ENCODE measurements at places on chromosomes 2 and 18.

- no peak for DNase-seq
Observed at GRCh38 chr2:7115364-7115763, 198.2 kb downstream of the RNF144A start.

- peak; percentile 62 for DNase-seq
Observed at GRCh38 chr2:112692495-112692911, 28.3 kb upstream of the NT5DC4 start.

DNA sequence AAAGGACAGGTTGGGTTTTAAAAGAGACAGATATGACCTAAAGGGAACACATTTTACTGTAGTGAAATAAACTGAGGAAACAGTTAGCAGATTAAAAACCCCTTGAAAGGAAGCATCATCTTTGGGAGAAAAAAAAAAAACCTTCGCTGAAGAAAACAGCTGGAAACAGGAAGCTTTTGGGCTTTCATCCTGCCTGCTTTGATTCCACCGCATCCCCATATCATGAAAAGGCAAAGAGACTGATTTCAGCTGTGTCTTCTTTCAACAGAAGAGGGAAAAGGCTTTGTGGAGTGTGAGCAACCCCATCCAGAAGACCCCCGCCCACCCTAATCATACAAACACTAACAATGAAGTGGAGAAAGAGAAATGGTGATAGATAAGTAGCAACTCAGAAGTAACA lies 86.4 kb downstream of the TCF4 start:
- DNase-seq, result no peak

- DNase-seq, result no peak
Observed at GRCh38 chr18:27135504-27136207, 49.5 kb downstream of the CHST9 start.

DNA sequence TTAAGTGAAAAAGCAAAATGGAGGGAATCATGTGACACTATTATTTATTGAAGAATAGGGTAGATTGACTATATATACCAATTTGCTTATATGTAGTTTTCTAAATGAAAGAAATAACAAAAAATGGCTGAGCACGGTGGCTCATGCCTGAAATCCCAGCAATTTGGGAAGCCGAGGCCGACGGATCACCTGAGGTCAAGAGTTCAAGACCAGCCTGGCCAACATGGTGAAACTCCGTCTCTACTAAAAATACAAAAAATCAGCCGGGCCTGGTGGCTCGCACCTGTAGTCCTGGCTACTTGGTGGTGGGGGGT lies 59.3 kb upstream of the MYCN start:
- DNase-seq, result no peak

GRCh38 chr18:50189160-50189559 lies 5.8 kb downstream of the MYO5B start:
- DNase-seq, result no peak

DNA sequence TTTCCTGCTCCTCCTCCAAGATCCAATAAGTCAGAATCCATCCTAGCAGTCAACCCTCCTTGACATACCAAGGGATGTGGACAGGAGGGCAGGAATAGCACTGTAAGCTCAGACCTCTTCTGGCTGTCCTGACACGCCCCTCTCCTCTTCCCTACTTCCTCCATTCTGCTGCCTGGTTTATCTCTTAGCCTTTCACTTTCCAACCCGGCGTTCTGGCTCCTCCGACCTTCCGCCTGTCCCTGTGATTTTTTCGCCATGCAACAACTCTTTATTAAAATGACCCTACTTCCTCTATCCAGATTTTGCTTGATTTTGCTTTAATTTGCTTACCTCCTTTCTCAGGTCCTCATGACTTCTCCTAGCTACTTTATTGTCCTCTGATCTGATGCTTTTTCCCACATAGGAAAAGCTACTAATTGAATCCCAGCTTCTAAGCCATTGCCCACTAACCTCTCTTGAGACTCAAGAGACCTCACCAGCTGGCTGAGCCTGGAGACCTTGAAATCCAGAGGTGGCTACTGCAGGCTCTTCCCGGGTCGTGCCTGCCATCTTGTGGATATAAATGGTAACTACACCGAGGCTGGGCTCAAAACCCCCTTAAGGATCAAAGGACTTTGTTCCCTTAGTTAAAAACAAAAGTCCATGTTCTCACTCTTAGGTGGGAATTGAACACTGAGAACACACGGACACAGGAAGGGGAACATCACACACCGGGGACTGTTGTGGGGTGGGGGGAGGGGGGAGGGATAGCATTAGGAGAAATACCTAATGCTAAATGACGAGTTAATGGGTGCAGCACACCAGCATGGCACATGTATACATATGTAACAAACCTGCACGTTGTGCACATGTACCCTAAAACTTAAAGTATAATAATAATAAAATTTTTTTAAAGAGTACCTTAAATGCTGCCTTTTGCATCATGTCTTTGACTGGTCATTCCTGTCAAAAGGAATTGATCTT lies 139.4 kb downstream of the AKAIN1 start:
- DNase-seq, result peak; percentile 17

GRCh38 chr2:85529809-85530208 lies 9.2 kb upstream of the MAT2A start:
- no peak for DNase-seq

DNA sequence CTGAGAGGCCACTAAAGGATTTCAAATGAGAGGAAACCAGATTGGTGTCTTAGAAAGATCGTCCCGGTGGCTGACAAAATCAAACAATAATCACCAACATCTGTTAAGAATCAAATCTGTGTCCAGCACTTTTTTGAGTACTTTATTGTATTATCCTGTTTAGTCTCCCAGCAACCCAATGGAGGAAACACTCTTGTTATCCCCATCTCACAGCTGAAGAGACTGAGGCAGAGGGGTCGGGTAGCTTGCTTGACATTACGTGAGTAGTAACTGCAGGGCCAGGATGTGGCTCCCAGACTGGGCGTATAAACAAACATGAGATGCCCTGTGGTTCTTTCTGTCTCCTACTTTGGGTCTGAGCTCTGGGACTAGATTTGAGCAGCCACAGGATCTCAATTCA lies 76.0 kb downstream of the KLHL29 start:
- no peak for DNase-seq

DNA sequence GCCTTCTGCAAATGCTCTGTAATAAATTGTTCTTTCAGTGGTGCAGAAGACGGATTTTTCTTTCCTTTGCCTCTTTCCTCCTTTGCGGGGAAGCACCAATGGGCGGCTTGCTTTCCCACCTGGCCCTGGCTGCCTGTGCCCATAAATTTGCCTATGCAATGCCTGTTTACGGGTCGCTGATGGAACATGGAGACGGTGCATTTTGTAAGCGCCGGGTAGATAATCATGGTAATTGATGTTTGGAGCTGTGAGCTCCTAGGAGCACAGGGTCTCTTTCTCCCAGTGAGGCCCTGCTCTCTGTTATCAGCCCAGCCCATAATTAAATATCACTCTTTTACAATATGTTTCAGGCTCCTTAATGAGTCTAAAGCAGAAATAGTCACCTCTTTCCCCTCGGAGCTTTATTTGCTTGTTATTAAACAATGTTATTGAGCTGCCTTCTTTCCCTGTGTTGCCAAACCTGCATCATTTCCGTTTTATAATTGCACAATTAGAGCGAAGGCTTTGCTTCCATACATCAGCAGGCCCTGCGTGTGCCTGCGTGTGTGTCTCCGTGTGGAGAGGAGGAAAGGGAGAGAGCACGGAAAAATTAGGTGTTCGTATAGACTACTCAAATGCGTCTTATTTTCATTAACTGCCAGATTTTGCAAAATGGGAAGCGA lies 437.4 kb upstream of the POU3F3 start:
- DNase-seq, result no peak

DNA sequence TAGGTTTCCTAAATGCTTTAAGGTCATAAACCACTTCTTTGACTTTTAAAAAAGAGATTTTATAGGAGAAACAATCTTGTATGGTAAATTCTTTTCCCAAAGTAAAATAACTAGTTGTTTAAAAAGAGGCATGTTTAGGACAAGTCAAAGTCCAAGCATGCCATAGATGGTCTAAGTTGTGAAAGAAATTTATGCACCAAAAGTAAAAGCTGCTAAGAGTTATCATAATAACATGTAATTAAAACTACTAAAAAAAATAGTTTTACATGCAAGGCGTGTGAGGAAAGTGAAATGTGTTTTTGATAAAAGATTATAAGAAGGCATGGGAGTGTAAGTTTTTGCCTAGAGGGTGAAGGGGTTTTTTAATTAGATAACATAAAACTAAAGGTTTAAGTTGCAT lies 22.5 kb downstream of the FAM210A start:
- no peak for DNase-seq

DNA sequence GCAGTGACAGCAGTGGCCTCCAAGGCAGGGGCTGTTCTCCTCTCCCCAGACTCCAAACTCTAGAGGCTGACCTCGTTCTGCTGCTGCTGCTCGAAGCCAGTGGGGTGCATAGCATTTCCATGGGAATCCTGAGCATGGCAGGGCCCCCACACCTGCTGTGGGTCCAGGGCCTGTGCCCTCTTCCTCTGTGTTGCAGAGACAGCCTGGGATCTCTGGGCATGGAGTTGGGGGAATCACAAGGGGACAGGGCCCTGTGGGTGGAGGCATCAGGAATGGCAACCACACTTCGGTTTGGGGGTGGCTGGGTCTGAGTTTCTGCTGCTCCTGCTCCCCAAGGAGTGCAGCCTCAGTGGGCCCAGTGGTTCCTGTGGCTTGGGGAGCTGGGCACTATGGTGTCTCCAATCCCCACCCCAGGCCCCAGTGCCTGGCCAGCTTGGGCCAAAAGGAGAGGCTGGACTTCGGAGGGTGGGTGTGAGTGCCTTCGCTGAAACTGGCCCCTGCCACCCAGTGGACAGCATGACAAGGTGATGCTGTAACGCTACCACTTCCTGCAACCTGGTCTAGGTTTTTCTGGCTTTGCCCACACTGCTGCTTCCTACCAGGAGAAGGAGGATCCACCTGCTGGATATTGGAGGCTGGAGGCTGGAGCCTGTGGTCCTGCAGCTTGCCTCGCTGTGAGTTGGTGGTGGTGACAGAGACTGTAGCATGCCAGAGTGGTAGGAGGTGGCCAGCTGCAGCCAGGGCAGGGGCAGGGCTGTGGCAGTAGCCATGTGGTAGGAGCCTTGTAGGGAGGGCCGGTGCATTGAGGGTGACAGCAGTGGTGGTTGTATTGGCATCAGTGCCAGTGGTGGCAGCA lies 56.6 kb downstream of the SOWAHC start:
- no peak for DNase-seq

GRCh38 chr2:73415906-73416305 lies 30.3 kb downstream of the ALMS1 start:
- no peak for DNase-seq

DNA sequence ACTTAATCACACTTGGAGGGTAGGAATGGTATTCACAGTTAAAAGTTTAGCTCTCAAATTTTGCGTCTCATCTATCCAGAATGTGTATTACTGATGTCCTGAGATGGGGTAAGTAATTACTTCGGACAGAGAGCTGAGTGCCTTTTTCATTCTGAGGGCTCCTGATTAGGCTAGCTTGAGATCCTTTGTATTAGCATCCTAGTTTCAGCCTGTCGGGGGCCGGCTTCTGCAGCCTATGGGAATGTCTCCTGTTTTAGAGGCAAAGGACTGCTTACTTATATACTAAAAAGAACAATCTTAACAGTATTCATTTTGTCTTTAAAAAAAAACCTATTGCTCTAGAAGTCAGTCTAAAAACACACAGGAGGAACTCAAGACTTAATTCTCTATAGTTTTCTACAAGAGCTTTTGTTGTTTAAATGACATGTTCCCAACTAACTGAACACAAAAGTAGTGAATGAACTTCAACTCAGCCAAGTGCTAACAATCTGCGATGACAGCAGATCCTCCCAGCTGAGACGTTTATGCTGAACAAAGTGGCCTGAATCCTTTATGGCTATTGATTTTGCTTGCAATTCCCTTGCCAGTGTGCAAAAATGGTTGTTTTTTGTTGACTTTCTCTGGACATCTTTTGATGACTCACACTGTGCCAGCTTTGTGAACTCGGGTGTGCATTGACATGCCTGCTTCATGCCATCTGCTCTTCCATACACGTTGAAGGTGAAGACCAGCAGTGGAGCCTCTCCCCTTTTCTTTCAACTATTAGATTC lies 118.7 kb downstream of the LYPD6B start:
- DNase-seq, result no peak

GRCh38 chr2:206422493-206422892 lies 20.8 kb upstream of the ADAM23 start:
- DNase-seq, result no peak

DNA sequence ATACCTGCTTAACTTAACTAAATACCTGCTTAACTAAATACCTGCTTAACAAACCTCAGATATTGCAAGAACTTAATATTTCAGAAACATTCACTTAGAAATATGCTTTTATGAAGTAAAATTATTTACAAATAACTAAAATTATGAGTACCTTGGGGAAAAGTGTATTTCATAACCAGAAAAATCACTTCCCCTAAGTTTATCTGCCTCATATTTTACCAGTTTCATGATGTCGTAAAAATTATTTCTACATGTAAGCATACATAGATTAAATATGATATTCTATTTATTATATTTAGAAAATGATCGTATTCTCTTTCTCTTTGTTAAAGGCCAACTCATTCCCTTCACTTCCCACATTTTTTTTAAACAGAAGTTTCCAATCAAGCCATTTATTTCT lies 41.5 kb upstream of the DSC1 start:
- no peak for DNase-seq
